ENCODE measurements at places on chromosomes 1 and 21.

DNA sequence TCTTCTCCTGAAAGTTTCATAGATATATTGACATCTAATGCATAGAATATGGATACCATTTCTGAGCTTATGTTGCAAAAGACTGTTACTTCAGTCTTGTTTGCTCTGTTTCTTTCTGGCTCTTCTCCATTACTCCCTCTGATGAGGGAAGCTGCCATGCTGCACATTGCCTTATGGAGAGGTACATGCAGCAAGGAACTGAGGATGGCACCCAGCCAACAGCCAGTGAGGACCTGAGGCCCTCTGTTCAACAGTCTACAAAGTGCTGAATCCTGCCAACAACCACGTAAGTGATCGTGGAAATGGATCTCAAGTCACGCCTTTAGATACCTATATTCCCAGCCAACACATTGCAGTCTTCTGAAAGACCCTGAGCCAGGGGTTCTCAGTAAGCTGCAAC, 66.6 kb upstream of the ADAMTS5 start:
- no peak for DNase-seq

DNA sequence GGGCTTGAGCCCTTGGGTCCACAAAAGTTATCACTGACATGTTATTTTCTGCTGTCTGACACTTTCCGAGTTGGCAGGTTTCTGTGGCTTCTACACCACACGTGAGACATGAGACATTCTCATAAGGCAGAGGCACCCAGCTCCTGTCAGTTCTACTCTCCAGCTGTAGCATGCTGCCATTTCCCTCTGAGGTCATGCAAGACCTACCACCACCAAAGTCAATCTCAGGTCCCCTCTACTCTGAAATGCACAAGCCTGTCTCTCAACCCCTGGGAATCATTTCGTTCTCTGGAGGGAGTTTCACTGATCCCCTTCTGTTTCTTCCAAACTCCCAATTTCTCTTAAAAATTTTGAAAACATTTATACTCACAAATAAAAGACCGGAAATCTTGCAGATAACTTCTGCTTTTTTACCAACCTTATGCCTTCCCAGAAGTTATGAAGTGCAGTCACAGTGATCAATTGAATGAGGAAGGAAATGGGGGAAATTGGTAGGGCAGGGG, 39.5 kb upstream of the CR2 start:
- no peak for DNase-seq

GRCh38 chr1:239772446-239772845, 319.2 kb upstream of the FMN2 start:
- no peak for DNase-seq

- no peak for DNase-seq
These were observed 18.3 kb downstream of the SUSD4 start for GRCh38 chr1:223345720-223346119.

- no peak for DNase-seq
These were observed 20.7 kb downstream of the UBE2G2 start for GRCh38 chr21:44780767-44781459.

DNA sequence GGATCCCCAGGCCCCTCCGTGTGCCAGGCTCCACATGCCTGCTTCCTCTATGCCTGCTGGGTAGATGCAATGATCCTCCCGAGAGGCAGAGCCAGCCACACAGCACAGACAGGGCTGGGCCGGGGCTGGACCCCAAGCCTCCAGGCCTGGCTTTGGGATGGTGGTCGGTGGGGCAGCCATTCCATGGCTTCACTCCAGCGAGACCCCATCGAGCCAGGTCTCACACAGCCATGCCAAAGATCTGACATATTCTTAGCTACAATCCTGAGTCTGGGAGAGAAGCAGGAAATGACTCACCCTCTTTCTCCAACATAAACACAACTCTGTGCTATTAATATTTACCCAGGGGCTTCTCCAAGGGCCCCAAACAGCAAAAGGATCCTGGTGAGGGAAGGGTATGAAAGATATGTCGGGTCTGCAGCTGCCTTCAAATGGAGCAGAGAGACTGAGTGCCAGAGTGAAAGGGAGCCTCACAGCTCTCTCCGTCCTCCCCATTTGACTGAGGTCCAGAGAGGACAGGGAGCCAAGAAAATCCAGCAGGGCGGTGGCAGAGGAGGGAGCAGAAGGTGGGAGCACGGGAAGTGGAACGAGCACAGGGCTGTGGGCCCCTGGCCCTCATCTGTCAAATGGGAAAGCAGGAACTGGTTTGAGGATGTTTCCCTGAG, 639.5 kb downstream of the MATN1 start:
- no peak for DNase-seq

DNA sequence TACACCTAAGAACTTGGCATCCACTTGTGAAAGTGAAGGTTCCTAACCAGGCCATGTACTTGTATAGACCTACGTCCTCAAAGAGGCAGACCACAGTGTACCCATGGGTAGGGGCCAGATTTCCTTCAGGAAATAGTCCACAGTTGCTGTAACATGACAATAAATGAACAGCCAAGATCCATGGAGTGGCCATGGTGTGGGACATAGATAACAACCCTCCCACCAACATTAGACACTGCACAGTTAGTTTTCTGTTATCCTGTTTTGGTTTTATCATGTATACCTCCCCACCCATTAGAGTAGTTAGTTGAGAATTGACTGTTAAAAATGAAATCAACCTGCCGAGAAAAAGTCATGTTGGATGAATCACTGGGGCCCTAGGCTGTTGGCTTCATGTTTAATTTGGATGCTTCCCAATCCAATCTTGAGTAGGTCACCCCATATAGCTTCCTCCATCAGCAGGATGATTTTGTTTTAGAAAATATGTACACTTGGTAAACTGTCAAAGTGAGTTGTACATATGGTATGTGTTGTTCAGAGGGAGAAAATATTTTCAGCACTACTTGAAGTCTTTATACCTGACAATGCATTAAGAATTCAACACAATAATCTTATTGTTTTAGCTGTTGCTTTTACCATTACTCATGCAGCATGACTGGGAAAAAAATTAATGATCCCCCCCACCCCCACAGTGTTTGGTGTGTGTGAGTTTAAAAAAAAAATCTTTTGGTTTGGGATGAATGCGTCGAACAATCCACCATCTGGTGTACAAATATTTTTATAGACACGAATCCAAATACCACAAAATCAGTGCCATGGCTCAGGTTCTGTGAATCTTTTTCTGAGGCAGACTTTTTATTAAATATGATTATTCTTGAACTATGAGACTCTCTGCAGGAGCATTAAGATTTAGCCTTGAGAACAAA, 88.3 kb upstream of the ARHGAP29 start:
- DNase-seq = no peak

All from CD4-positive, alpha-beta memory T cell (primary cell).